Inflammatory macrophage (primary cell): ENCODE measurements at places on chromosomes 7 and 10.

DNA sequence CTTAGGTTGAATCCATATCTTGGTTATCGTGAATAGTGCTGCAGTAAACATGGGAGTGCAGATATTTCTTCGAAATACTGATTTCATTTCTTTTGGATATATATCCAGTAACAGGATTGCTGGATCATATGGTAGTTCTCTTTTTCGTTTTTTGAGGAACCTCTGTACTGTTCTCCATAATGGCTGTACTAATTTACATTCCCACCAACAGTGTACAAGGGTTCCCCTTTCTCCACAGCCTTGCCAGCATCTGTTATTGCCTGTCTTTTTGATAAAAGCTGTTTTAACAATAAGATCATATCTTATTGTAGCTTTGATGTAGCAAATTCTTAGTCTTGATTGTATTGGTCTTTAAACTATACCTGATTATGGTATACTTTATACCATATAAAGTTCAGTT, 45.3 kb downstream of the ZNRF2 start:
- peak; percentile 74 for DNase-seq

GRCh38 chr10:87589645-87590051, 70.0 kb upstream of the PAPSS2 start:
- no peak for DNase-seq

DNA sequence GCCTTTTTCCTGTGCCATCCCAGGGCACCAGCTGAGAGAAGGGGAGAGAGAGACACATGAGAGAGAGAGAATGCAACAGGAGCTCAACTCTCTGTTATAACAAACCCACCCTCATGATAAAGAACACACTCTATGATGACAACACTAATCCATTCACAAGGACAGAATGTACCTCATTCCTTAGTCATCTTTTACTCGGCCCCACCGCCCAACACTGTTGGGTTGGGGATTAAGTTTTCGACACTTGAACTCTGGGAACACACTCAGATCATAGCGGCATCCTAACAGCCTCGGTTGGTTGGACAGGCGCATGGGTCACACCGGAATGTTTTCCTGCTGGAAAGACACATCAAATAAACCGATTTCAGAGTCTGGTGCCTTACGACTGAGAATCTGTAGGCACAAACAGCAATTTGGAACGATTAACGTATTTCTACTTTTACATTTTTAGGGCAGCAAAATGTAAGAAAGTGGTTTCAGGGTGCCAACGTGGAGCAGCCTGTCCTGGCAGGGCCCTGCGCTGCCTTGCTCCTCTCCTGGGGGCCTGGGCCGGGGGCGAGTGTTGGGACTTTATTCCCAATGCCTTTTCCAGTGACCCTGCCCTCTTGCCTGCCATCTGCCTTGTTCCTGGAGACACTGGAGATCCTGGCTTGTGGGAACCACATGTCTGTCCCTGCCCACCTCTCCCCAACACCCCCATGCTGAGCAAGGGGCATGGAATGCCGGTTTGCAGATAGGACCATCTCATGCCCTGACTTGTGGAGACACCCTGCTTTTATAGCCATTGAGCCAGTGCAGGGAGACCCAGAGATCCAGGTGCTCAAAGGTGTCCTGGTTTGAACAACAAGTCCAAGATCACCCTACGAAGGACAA, 287.0 kb downstream of the TCERG1L start:
- no peak for DNase-seq

- DNase-seq: no peak
These were observed 80.7 kb upstream of the EMX2 start for GRCh38 chr10:117461766-117462423.

DNA sequence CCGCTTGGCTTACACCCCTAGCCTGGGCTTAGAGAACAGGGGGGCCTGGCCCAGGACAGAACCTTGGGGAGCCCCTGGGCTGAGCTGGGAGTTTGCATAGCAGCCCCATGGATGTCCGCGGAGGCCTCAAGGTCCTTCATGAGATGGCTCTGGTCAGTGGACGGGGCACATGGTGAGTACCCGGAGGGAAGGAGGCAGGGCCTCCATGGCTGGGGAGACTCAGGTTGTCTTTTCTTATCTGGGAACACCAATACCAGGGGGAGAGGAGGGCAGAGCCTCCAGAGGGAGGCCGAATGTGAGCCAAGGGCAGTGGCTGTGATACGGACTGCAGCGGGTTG, 64.8 kb downstream of the GLRX3 start:
- no peak for DNase-seq

DNA sequence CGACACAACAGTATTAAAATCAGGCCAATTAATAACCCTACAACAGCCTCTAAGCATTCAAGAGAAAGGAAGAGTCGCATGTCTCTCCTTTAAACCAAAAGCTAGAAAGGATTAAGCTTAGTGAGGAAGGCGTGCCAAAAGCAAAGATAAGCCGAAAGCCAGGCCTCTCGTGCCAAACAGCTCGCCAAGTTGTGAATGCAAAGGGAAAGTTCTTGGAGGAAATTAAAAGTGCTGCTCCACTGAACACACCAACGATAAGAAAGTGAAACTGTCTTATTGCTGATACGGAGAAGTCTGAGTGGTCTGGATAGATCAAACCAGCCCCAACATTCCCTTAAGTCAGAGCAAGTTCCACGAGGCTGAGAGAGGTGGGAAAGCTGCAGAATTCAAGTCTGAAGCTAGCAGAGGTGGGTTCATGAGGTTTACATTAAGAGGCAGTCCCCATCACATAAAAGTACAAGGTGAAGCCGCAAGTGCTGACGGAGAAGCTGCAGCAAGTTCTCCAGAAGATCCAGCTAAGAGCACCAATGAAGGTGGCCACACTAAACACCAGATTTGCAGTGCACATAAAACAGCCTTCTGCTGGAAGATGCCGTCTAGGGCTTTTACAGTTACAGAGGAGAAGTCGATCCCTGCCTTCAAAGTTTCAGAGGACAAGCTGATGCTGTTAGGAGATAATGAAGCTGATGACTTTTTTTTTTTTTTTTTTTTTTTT, 194.8 kb downstream of the MAD1L1 start:
- DNase-seq: no peak

DNA sequence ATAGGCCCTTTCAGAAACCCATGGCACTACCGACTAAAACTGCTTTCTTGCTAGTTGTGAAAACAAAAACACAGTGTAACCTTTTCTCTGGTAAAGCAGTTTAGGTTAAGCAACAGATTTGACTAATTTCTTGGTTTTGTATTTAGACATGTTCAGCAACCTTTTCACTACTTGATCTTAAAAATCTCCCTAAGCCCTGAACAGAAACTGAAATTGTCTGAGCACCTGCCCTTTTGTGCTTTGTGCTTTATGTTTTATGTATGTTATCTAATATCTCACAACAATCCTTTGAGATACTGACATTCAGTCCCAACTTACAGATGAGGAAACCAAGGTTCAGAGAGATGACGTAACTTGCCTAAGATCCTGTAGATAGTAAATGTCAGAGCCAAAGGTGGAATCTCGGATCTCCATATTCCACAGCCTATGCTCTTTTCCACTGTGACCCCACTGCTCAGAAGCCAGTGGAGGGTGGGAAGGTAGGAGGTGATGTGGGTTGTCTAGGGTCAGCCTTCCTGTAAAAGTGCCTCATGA, 146.6 kb downstream of the LCOR start:
- no peak for DNase-seq

GRCh38 chr7:30968747-30969603, 5.2 kb downstream of the GHRHR start:
- DNase-seq: no peak

- DNase-seq: no peak
These were observed 4.8 kb upstream of the AKR1B10 start for GRCh38 chr7:134522601-134523000.

- no peak for DNase-seq
These were observed 101.8 kb downstream of the IQUB start for GRCh38 chr7:123432601-123433000.

- no peak for DNase-seq
These were observed 30.0 kb upstream of the KLHL7 start for GRCh38 chr7:23075571-23075970.

DNA sequence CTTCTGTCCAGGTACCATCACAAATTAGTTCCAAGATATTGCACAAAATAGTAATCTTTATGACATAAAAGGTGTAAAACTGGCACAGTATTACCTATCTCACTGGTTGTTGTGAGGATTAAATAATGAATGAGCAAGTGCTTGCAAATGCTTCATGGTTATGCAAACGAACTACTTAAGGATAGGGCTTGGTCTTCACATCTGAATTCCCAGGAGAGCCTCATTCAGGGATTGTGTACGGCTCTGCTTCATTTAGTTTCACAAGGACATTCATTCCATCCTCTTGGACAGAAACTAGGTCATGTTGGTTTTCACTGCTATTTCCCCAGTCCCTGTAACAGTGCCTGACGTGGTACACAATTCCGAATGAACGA, 12.1 kb downstream of the ABCA13 start:
- DNase-seq: no peak

DNA sequence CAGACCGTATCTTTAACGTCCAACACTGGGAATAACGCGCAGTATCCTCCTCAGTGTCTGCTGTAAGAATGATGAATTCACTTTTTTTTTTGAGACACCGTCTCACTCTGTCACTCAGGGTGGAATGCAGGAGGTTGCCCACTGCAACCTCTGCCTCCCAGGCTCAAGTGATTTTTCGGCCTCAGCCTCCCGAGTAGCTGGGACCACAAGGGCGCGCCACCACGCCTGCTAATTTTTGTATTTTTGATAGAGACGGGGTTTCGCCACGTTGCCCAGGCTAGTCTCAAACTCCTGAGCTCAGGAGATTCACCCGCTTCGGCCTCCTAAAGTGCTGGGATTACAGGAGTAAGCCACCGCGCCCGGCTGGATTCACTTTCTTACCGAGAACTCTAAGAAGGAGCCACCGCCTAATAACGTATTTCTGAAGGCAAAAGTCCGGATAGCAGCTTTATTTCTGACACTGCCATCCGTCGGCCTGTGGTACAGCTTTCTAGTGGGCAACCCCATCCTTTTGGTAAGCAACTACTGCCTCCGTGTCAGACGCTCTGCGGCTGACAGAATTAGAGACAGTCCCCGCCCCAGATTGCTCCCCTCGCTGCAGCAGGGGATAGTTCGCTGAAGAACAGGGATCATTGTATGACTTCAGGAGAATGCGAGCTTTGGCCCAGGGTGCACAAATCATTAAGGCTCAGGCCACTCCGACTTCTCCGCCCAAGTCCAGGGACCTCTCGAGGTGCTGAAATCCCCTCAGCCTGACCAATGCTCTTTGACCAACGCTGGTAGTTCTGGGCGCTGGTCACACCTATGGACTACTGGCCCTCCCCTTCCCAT, 662 bp downstream of the POLR3A start:
- no peak for DNase-seq

GRCh38 chr7:35280902-35281301, 27.0 kb upstream of the TBX20 start:
- no peak for DNase-seq

GRCh38 chr7:139106959-139107358, 2.6 kb downstream of the ZC3HAV1 start:
- no peak for DNase-seq

DNA sequence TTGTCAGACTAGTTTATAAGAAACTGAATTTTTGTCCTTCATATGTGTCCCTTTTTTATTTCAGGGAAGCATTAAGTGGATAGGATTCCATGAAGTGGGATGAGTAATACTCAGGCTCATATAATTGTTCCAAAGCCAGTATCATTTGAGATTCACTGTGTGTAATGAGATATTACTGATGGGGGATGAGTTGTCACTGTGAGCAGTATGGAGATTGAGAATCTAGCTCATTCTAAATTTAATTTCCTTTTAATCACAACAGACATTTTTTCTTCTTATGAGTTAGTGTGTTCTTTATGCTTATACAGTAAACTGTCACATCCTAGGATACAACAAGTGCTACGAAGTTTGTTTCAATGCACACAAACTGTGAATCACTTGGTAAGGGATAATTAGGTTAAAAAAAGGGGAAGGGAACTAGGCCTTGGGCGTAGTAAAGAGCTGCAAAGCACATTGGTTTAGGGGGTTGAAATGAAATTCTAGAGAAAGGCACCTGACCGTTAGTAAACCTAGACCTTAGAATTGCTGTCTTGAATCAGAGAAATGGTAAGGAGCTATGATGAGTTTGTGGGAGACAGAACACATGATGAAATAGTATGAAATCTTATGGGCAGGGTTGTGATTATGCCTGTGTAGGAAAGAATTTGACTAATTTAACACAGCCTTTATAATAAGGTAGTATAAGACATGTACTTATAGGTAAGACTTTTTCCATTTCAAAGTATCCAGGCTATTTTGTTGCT, 153.4 kb downstream of the MLLT10 start:
- DNase-seq: no peak

DNA sequence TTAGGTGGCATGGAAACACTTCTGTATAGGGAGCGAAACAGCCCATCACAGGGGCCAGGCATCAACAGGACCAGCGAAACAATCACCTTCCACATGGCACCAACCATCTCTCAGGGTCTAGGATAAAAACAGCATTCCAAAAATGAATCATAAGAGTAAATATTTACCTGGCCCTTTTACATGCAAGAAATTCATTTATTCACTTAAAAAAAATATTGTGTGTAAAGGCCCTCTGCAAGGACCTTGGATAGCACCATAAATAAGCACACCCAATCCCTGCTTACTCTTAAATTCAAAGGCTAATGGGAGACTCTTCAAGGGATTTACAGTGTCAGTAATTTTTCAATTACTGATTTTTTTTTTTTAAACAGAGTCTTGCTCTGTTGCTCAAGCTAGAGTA, 25.4 kb downstream of the CPVL start:
- DNase-seq: no peak

- DNase-seq: no peak
These were observed 67.8 kb downstream of the EGFR start for GRCh38 chr7:55086413-55087201.

- no peak for DNase-seq
These were observed 27.1 kb upstream of the GJD4 start for GRCh38 chr10:35577926-35578617.

GRCh38 chr7:139854803-139855497, 25.9 kb downstream of the TBXAS1 start:
- no peak for DNase-seq

GRCh38 chr7:57404343-57404966, 45.5 kb upstream of the ZNF716 start:
- DNase-seq: no peak

DNA sequence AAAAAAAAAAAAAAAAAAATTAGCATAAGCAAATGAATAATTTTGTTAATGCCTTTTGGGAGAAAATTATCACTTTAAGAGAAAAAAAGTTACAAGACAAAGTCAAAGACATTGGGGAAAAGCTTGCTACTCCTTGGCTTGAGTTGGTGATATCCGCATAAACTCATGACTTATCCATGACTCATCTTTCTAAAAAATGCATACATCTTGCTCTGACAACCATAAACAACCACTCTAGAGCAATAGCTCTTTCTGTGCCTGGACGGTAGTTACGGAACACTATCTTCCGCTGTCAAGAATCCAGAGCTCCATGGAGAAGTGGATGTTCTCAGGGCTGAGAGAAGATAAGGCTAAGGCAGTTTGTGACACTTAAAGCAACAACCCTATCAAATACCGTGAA, 281.1 kb upstream of the PFKP start:
- DNase-seq: no peak

GRCh38 chr7:9711259-9711918, 1262.3 kb upstream of the PHF14 start:
- no peak for DNase-seq
